ENCODE measurements at places on chromosomes 11 and 22.

GRCh38 chr11:70680781-70681281 is 282.5 kb downstream of the CTTN start:
- peak; percentile 10 for DNase-seq

GRCh38 chr11:20611892-20612291 is 12.5 kb downstream of the SLC6A5 start:
- no peak for DNase-seq

DNA sequence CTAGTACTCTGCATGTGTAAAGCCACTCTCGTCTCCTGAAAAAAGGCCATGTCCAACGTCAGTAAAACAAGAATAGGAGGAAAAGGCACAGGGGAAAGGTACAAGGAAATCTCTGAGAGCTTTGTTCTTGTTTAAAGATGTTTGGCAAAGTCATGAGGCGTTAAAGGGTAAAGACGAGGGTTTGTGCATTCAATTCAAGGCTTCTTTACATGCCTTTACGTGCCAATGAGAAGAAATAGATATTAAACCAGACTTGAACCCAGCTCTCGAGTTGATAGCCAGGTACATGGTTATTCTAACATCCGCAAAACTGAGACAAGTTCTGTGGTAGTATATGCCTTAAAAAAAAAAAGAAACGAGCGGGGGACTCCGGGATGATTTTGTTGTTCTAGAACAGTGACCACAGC is 704 bp upstream of the CFL1 start:
- no peak for DNase-seq

DNA sequence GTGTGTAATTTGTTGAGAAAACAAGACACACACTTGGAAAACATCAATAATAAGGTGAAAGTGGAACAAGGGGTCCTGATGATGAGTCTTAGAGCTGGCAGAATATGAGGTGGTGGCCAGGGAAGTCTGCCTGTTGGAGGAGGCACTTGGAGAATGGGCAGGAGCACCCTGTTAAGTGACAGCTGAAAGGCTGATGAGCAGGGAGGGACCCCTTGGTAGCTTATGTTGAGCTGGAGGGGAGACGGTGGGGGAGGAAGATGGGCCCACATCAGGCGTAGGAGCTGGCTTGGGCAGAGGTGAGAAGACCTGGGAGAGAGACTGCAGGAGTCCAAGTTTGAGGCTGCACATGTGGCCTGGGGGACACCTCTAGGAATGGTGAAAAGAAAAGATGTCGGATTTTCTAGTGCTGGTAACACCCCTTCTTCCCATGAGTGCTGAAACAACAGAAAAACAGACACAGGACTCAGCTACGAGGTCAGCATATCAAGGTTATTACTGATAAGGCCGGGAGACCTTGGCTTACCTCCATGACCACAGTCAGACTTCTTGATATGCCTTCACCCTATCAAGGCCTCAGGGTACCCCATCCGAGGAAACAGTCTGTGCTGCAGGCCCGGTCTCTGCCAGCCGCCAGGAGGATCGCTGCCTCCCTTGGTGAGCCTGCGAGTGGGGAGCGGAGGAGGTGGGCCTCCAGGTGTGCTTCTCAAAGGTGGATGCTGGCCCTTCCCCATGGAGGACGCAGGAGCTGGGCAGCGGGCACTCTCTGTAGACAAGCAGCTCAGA is 14.3 kb upstream of the C11orf96 start:
- no peak for DNase-seq

Measured in stimulated activated CD8-positive, alpha-beta memory T cell treated with anti-CD3 and anti-CD28 coated beads, Interleukin-15, amount 100 ng/mL, for 48 hours (primary cell).